Stimulated activated CD4-positive, alpha-beta T cell treated with anti-CD3 and anti-CD28 coated beads, Interleukin-12 subunit alpha, Interleukin-12 subunit beta, amount 100 ng/mL, for 4 hours (primary cell): ENCODE measurements at places on chromosomes 16 and 17.

DNA sequence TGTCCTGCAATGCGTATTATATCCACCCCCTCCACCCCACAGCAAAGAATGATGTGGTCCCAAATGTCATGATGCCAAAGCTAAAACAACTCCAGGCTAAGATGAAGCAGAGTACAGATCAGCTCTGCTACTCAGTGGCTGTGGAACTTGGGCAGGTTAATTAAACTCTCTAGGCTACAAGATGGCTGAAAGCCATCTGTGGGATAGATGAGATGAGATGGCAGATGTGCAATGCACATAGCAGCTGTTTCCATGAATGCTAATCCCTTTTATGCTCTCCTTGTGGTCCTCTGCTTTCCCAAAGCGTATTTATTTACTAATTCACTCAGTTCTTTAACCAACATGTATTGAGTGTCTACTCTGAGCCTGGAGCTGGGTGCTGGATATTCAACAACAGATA, 114.4 kb downstream of the GRIN2A start:
- no peak for DNase-seq

GRCh38 chr16:74758801-74759200, 15.8 kb downstream of the FA2H start:
- no peak for DNase-seq

- DNase-seq, result no peak
Observed at GRCh38 chr17:72432143-72432621, 311.4 kb downstream of the SOX9 start.

DNA sequence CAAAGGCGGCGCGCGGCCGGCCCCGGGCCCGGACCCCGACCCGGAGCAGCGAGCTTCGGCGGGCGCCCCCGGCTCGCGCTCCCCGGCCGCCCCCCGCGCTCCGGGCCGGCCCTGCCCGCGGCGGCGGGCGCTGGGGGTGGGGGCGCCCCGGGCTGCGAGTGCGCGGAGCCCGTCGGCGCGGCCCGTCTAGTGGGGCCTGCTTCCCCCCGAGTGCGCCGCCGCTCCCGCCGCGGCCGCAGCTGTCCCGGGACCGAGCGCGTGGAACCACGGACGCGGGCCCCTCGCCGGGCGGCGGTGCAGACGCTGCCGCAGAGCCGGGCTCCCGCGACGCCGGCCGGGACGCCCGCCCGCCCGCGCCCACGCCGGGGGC, 308 bp downstream of the ADCY9 start:
- no peak for DNase-seq

GRCh38 chr17:47280072-47280811, 26.6 kb downstream of the ITGB3 start:
- DNase-seq, result no peak

DNA sequence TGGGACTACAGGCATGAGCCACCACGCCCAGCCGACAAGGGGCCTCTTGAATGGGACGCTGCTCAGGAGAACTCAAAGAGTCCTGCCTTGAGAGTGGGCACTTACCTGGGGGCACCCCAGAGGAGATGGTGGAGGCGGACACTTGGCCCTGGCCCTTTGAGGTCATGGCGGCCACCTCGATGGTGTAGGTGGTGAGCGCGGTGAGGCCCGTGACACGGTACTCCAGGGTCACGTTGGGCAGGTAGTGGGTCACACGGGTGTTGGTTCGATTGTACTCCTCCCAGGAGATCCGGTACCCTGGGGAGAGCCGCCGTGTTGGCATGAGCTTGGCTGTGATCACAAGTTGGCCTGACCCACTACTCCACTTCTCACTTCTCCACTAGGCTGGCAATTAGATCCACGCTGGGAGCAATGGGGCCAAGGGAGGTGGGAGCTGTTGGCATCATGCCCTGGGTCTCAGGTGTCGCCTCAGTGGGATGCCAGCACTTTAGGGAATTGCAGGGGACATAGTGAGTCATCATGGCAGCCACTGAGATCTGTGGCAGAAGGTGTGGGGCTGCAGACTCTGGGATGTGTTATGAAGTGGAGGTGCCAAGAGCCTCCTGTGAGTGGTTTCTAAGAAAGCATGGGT, 89.2 kb upstream of the CDC42EP4 start:
- DNase-seq, result no peak

GRCh38 chr17:39000021-39000601, 32.9 kb upstream of the FBXO47 start:
- DNase-seq, result no peak

GRCh38 chr17:75407655-75408352, 2.3 kb upstream of the GRB2 start:
- no peak for DNase-seq

- DNase-seq, result no peak
Observed at GRCh38 chr16:1858189-1858865, 13.6 kb downstream of the MEIOB start.

- peak; percentile 25 for DNase-seq
Observed at GRCh38 chr16:14249291-14250032, 178.3 kb downstream of the MRTFB start.

GRCh38 chr17:66724581-66725341, 110.2 kb upstream of the CACNG5 start:
- DNase-seq, result no peak

DNA sequence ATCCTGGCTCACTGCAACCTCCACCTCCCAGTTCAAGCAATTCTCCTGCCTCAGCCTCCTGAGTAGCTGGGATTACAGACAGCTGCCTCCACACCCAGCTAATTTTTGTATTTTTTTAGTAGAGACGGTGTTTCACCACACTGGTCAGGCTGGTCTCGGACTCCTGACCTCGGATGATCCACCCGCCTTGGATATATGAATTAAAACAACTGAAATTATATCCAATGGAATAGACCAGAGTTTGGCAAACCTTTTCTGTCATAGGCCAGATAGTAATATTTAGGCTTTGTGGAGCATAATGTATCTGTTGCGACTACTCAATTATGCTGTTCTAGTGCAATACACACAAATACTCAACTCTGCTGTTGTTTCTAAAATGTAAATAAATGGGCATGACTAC, 93.8 kb upstream of the NACA2 start:
- no peak for DNase-seq

- DNase-seq, result no peak
Observed at GRCh38 chr17:43446773-43447172, 37.0 kb upstream of the DHX8 start.

DNA sequence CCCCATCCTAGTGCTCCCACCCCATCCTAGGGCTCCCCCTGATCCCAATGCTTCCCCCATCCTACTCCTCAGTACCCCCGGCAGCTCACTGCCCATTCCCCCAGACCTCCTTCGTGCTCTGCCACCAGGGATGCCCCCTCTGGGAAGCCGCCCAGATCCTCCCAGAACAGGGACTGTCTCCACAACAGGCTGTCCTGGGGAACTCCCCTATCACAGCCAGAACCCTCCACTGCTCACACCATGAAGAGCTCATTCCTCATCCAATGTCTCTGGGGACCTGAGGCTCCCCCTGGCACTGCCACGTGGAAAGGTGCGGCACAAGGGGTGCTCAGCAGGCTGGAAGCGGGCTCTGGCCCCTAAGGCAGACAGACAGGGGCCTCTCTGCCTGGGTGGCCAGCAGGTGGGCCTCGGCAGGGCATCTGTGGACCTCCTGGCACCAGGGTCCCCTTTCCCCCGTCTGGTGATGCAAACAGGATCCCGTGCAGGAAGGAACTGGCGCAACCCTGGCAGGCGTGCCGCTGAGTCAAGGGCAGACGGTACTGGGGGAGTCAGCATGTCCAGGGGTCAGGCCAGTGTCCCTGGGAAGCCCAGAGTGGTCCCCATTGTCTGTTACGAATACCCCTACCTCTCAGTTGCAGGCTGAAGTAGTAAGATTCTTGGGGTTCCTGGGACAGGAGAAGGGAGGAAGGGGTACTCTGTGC, 14.8 kb upstream of the PVALEF start:
- DNase-seq, result no peak

DNA sequence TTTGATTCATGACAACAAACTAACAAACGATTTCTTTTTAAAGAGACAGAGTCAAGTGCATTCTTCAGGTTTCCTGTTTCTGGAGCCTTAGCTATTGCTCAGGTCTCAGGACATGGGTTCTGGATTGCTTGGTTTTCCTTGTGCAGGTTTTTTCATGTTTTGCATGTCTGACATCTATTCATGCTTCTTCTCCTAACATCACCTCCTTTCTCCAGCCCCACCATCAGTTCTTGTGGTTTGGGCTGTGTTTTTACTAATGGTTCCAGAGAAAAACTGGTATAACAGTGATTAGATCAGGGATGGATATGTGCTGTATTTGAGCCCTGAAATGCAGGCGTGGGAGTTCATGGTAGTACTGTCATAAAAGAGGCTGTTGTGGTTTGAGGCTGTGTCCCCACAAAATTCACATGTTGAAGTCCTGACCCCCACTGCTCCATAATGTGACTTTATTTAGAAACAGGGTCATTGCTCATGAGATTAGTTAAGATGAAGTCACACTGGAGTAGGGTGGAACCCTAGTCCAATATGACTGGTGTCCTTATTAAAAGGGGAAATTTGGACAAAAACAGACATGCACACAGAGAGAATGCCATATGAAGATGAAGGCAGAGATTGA, 67.9 kb downstream of the IRX6 start:
- no peak for DNase-seq
